ENCODE measurements at places on chromosomes 3 and 15.

GRCh38 chr3:19399356-19399755 lies 251.0 kb downstream of the KCNH8 start:
- DNase-seq, result no peak

- no peak for DNase-seq
Measured at GRCh38 chr3:55453886-55454496, 33.1 kb downstream of the WNT5A start.

DNA sequence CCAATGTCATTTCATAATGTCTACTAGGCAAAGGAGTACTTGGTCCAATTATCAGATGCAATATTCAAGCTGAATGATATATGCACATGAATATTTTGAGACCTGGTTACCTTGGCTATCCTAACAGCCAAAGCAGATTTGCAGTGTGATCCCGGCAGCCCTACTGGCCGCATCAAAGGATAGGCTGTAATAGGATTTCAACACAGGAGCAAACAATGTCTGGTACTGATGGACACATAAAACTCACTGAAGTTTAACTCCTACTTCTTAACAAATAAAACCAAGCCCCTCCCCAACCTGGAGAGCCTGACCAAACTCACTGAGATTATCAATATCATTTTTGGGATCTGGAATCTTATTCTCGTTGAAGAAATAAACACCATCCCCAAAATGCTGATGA lies 130.2 kb downstream of the FOXP1 start:
- no peak for DNase-seq

GRCh38 chr15:84725001-84725491 lies 9.1 kb upstream of the SEC11A start:
- no peak for DNase-seq

DNA sequence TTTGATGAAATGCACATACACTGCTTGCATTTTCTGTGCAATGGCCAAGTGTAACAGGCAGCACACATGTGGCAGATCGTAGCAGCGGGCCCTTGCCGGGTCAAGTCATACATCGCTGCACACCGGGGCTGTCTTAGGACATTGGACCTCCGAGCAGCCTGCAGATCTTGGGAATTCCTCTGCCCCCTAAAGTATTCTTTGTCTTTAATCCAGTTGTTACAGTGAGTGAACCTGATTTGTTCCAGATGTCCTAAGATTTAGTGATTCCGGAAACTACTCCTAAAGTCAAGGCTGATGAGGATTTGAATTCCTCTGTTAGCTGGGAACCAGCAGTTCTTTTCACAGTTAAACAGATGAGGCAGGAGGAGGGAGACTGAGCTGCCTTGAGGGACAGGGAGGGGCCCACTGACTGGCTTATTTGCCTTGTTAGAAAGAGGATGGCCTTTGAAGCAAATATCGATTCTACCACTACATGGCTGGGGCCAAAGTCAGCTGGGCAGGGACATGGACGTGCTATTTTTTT lies 190.7 kb upstream of the CTDSPL start:
- no peak for DNase-seq

GRCh38 chr3:141529717-141530414 lies 43.0 kb downstream of the RASA2 start:
- DNase-seq, result no peak

DNA sequence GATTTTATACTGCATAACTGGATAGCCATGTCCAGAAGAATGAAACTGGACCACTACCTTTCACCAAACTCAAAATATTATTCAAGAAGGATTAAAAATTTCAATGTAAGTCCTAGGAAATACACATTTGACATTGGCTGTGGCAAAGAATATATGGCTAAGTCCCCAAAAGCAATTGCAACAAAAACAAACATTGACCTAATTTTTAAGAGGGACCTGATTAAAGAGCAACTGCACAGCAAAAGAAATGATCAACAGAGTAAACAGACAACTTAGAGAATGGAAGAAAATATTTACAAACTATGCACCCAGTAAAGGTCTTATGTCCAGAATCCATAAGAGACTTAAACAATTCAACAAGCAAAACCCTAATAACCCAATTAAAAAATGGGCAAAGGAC lies 1313.0 kb upstream of the GBE1 start:
- DNase-seq, result no peak

DNA sequence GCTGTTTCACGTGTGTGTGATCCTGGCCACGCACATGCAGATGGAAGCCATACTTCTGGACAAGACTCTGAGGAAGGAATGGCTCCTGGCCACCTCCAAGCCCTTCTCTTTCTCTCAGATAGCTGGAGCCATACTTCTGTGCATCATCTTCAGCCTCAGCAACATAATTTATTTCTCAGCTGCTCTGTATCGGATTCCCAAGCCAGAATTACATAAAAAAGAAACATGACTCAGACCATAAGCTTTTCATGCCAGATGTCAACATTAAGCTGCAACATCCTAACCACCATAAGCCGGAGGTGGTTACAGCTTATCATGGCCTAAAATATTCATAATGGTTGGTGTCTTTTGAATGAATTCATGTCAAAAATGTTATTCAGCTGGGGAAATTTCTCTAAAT lies 10.6 kb upstream of the KIF23 start:
- no peak for DNase-seq

DNA sequence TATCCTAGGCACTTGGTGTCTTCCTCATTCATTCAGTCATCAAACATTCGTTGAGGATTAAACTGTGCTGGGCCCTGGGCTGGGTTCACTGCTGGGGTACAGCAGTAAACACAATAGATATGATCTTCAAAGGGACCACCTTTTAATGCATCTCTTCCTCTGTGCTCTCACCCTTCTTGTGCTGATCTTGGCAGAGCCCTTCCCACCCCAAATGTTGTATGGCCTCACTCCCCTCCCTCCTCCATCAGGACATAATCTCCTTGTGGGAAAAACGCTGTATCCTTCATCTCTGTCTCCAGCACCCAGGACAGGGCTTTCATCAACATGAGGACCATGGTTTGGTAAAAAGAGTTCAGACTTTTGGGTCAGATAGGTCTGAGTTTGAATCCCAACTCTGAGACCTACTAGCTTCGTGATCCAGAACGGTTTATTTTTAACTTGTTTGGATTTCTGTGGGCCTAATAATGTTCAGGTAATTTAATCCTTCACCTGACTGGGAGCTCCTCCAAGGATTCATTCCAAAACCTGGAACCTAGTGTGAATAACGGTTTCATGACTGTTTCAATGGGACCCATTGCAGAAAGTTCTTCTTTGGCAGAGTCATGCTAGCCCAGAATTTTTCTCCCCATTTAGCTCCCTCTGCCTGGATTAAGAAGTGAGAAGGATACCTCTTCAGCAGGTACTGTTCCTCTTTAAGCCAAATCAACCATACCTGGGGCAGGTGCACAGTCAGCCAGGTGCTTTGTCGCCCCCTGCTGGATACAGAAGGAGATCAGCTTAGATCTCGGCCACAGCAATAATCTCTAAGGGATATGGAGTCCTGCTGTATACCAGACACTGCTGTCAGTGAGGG lies 5.2 kb upstream of the WNT7A start:
- DNase-seq, result peak; percentile 42

- no peak for DNase-seq
Measured at GRCh38 chr3:142624341-142625152, 28.4 kb downstream of the PLS1 start.

- DNase-seq, result no peak
Measured at GRCh38 chr3:113643583-113643982, 52.9 kb downstream of the USF3 start.

DNA sequence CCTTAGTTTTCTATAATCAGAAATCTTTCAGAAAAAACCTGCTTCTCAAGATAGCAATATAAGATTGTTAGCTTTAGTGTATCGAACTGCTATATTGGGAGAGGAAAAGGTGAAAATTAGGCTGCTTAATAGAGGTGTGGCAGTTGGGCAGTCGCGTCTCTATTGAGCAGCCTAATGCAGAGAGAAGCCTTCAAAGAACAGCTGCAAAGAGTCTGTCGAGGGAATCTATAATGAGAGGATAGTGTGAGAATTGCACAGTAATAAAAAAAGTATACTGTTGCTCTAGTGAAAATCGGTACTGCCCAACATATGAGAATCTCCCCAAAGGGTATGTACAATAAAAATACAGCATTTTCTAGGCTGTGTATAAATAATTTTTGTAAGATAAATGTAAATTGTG lies 184.4 kb downstream of the TCF12 start:
- no peak for DNase-seq

DNA sequence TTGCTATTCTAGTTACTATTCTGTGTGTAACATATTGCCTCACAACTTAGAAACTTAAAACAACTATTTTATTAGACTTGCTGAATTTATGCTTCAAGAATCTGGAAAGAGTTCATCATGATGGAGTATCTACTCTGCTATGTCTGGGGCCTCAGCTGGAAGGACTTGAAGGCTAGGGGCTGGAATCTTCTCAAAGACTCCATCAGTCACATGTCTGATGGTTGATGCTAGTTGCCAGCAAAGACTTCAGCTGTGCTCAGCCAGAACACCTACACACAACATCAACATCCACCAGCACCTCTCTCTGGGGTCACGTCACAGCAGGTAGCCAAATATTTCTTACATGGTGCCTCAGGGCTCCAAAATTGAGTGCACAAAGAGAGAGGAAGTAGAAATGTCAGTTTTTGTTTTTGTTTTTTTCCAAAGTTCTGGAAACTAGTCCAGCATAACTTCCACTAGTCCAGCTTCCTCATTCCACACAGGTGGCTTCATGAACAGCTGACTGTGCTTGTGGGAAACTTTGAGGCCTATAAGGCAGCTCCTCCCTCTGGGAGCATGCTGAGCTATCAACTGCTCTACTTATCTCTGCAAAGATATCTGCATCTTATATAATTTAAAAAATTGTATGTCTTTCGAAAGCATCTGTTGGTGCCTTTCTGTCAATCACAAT lies 325.4 kb upstream of the AGTR1 start:
- no peak for DNase-seq

DNA sequence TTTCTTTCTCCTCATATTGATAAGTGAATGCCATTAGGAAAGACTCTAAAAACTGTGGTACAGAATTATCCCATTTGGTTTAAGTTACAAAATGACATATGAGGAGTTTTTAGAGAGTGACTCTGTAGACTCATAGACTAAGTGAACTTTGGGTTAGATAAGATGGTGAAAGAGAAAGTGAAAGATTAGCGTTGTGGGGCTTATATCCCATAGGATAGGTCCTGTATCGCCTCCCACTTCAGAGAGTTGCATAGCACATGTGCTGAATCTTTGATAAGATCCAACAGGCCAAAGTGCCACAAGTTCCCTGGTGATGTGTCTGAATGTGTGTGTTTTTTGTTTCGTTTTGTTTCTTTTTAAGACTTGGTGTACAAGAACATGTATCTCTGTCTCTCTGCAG lies 666.9 kb downstream of the MECOM start:
- DNase-seq, result no peak

- peak; percentile 25 for DNase-seq
Measured at GRCh38 chr15:74988007-74988800, 7.2 kb upstream of the SCAMP5 start.

DNA sequence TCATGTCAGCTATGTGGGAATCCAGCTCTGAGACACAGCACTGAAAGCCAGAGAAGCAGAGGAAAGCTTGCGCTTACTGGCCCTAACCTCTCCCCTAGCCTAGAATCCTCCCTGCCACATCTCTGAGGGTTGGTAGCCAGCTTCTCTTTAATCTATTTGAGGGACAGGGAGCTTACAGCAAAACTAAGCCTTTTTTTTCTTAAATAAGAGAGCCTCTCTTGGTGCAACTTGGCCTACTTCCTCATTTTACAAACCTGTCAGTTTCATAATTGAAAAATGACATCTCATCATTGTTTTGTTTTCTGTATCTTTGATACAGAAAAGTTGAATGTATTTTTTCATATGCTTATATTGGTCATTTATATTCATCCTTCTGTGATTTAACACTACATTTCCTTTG lies 193.9 kb downstream of the ZNF621 start:
- DNase-seq, result no peak

- no peak for DNase-seq
Measured at GRCh38 chr15:27798807-27799206, 300.3 kb downstream of the OCA2 start.

GRCh38 chr3:45632956-45633355 lies 38.4 kb downstream of the LIMD1 start:
- no peak for DNase-seq

GRCh38 chr3:35624698-35625097 lies 14.6 kb upstream of the ARPP21 start:
- DNase-seq, result no peak

- DNase-seq, result no peak
Measured at GRCh38 chr3:138125548-138126221, 6.5 kb downstream of the A4GNT start.

DNA sequence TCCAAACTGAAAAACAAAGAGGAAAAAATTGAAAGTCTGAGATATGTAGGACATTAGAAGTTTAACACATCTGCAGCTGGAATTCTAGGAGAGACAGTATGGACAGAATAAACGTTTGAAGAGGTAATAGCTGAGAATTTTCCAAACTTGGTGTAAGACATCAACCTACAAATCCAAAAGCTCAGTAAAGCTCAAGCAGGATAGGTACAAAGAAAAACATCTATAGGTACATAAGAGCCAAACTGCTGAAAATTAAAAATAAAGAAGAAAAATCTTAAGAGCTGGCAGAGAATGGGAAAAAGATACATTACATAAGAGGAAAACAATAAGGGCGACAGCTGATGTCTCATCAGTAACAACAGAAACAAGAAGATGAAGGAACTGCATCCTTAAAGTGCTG lies 22.8 kb upstream of the C3orf22 start:
- no peak for DNase-seq

GRCh38 chr3:8276506-8276905 lies 225.1 kb upstream of the LMCD1 start:
- no peak for DNase-seq

DNA sequence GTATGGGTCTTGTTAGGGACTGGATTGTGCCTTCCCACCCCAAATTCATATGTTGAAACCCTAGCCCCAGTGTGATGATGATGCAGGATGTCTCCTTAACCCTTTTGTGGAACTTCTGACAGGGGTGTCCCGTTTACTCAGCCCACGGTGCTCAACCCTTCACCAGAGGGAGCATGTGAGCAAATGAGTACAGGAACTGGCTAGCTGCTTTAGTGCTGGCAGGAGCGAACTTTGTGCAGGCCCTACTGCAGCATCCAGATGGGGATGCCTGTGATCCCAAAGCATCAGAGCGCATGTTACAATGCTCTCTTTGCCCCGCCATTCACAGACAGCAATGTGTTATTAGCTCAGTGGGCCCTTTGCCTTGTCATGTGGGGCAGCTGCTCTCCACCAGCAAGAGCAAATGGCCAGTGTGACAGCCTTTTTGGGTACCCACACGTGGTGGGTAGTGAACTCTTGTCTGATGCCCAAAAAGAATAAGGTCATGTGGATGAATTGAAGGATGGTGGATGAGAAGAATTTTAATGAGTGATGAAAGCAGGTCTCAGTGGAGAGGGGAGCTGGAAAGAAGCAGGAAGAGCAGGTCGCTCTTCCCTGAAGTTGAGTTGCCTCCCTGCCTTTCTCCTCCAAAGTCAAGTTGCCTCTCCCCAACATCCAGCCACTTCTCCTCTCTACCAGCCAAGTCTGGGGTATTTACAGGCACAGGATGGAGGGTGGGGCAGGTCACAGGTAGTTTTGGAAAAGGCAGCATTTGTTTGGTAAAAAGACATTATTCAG lies 63.3 kb upstream of the STRIT1 start:
- DNase-seq, result no peak

GRCh38 chr3:111747490-111747889 lies 111.6 kb upstream of the PHLDB2 start:
- no peak for DNase-seq

GRCh38 chr3:141878326-141878725 lies 1.9 kb downstream of the ATP1B3 start:
- DNase-seq, result no peak

GRCh38 chr3:117192888-117193287 lies 483.3 kb downstream of the TUSC7 start:
- DNase-seq, result no peak

Measured in NCI-H1092 treated with DMSO at 0.1 percent for 48 hours (cell line).